ENCODE measurements at places on chromosomes 2 and 18.

GRCh38 chr18:38576916-38577315, 1011.3 kb upstream of the CELF4 start:
- DNase-seq = no peak

DNA sequence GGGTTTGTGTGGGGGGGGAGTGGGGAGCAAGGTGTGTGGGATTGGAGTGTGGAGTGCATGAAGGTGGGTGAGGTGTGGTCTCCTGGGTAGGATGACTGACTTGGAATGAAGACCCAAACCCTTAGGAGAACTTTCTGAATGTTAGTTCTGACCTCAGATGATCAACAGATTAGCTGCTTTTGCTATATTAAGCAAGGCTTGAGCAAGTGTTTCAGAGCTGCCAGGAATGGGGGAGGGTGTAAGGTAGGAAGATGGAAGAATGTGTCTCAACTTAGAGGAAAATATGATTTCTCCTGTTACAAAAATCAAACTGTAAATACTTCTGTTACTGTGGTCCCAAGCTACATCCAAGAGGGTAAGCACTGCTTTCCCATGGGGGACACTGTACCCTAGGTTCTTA, 273.6 kb downstream of the TGIF1 start:
- no peak for DNase-seq

DNA sequence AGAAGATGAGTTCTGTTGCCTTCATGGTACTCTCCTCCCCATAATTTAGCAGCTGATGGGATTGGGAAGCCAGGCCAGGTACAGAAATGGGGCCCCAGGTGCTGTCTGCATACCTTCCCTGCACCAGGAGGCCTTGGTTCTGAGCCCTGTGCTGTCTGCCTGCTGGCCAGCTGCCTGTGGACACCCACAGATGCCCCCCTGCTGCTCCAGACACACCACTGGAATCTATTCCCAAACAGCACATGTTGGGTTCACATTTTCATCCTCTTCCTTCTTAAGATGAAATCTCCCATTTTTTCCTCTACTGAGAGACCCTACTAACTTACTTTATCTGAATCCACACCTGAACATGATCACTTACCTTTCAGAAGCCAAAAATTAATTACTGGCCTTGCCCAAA, 152.0 kb upstream of the CCDC68 start:
- DNase-seq = no peak

- no peak for DNase-seq
Observed at GRCh38 chr2:236513956-236514355, 55.7 kb upstream of the ACKR3 start.

- no peak for DNase-seq
Observed at GRCh38 chr18:49708662-49709346, 104.5 kb downstream of the ACAA2 start.

DNA sequence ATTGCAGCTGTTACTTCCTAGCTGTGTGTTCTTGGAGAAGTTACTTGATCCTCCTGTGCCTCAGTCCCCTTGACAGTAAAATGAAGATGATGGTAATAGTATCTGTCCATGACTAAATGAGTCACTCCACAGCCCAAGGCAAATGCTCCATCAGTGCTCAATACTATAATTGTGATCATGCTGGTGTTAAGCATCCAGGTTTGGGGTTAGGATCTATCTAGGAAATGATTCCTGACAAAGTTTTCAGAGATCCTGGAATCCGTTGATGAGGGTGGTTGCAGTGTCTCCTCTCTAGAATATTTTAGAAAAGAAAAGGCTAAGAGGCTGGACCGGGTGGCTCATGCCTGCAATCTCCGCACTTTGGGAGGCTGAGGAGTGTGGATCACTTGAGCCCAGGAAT, 2.7 kb upstream of the PRELID3A start:
- DNase-seq = no peak

GRCh38 chr2:204250692-204251091, 294.6 kb upstream of the PARD3B start:
- no peak for DNase-seq

DNA sequence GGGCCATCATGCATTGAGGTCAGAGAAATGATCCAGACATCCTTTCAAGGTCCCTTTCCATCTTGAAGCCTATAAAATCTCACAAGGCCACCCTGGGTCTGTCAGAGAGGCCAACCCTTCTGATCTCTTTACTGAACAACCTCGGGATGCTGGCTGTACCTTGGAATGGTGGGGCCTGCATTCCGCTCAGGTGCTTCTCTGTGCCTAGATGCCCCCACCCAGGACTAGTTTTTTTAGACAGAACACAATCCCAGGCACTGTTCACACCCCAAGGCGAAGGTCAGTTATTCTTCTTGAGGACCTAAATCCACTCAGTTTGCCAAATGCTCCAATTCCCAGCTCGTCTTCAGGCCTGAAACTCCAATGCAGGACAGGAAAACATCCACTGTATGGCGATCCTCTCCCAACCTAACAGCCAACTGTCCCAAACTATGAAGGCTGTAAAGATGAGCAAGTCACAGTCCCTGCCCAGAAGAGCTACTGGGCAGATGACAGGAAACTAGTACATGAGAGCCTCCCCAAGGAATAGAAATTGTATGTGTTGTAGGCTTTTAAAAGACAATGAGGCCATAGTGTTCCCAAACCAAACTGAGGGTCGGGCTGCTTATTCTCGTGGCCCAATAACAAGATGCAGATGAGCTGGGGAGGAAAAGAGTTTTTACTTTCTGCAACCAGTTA, 154.4 kb upstream of the ACAA2 start:
- no peak for DNase-seq

DNA sequence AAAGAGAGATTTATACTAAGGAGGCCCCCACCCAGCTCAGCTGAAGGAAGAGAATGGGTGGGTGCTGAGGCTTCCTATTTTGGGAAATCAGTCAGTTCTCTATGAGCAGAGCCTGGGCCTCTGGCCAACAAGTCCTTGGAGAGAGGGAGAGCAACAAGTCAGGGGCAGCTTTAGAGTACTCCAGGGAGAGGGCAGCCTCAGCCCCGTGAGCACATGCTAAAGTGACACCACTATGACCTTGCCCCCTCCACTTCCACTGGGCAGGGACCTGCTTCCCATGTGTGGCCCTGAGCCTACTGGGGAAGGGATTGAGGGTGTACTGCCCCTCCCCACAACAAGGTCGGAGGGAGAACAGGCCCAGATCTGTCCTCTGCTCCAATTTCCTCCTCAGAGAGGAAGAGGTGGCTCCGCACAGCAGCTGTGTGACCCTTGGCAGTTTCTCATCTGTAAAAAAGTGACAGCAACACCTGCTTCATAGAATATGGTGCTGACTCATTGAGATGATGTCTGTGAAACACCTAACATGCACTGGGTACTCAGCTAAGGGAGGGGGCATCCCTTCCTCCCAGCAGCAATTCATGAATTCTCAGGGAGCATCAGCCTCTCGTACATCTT, 72.9 kb downstream of the CLHC1 start:
- no peak for DNase-seq

DNA sequence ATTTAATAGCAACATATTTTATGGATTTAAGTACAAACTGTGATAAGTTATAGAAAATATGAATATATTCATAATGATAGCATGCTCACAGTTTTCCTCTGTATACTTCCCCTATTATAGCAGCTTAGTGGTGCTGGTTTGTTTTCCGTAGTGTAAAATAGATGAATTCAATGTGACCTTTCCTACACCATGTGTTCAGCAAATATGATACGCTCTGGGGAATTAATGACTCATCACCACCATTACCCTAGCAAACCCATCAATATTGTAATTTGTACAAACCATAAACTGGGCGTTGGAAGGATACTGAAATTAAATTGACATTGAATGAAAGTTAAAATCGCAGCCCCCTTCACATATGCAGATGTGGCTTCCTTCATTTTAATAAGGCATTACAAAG, 58.7 kb upstream of the CDH19 start:
- no peak for DNase-seq

GRCh38 chr2:104853534-104854497, at the start of gene POU3F3:
Gene POU3F3 (plus strand): TSS chr2:104854115. CDS start chr2:104855511, 1,396 bp downstream.
- no peak for DNase-seq
